ENCODE measurements at places on chromosomes 13 and 19.

GRCh38 chr13:22298530-22298929 lies 627.7 kb downstream of the FGF9 start:
- DNase-seq = no peak

DNA sequence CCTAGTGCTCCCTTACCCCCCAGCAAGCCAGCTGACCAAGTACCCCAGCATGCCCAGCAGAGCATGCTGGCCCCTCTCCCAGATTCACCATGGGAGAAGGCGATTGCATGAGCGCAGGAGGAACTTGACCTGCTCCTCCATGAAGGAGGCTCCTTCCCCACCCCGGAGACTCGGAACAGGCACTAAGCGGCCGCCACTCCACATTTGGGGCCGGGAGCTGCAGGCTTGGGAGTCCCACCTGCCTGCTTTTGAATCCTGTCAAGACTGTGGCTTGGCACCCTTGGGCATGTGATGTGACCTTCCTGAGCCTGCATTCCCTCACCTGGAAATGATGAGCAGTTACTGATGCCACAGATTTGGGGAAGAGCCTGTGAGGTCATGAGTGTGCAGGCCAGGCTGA lies 12.7 kb upstream of the TIMM50 start:
- DNase-seq = no peak

- no peak for DNase-seq
Observed at GRCh38 chr13:28583651-28584091, 75.3 kb upstream of the POMP start.

DNA sequence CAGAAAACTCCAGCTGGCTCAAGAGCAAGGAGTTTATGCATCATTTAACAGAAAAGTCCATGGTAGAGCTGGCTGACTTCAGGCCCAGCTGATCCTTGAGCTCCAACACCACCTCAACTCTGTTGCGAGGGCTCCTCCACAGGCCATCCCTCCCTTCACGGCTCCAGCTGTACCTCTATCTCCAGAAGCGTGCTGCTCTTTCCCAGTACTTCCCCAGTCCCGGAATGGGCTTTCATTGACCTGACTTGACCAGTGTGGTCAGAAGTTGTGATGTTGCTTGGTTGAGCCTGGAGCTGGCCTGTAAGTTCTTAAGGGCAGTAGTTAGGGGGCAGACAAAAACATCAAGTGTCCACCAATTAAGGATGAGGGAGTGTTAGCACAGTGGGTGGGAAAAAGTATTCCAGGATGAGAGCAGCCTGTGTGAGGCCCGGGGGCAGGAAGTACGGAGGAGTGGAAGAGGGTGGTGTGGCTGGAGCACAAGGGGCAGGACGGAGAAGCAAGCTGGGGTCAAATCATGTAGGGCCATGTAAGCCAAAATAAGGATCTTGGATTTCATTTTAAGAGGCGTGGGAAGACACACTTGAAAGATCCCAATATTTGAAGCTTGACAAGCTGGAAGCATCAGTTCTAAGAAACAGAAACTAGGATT lies 24.0 kb downstream of the SKA3 start:
- DNase-seq = no peak

- DNase-seq = peak; percentile 29
Observed at GRCh38 chr19:9847087-9847671, 12.1 kb downstream of the PIN1 start.

DNA sequence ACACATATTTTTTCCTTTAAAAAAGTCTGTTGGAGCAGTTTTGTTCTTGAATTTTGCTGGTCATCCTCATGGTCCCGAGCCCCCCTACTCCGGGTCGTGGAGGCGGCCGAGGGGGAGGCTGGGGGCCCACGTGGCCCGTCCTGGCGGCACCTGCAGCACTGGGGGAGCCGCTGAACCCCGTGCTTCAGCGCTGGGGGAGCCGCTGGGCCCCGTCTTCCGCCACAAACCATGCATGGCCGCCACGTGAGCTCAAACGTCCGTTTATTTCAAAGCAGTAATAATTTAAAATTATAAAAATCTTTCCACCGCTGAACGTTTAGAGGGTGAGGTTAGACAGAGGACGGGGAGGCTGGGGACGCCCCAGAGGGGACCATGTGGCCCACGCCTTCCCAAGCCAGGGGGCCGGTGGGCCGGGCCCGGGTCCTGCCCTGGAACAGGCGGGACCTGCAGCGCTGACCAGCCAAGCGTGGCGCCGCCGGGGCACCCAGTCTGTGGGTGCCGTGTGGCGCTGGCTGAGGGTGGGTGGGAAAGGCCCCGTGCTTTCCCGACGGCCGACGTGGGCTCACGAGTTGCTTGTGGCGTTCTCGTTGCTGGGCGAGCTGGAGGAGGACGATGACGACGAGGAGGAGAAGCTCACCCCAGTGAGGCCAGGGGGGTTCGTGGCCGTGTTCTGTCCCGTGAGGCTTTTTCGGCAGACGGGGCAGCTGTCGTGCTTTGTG lies 8.0 kb downstream of the FGF22 start:
- no peak for DNase-seq

All from nucleus accumbens (tissue), 56 donors.